ENCODE measurements at places on chromosomes 2 and 18. TPM values are rescaled to one million over a fixed set of nuclear protein-coding genes. Genes with fewer than 3 reads are reported as not detected.

CROCC2 gene
- not detected for total RNA-seq

PTRHD1 gene
- 42.5 TPM for total RNA-seq

SNORC gene
- 0.40 TPM for total RNA-seq

IGFBP5 gene
- 5.0 TPM for total RNA-seq

ANKRD53 gene
- total RNA-seq: 0.22 TPM

ATF2 gene
- total RNA-seq: 44.4 TPM

SIX2 gene
- not detected for total RNA-seq

All from lung microvascular endothelial cell (primary cell).